H4 (cell line): ENCODE measurements at places on chromosomes 6 and 20.
A peak's percentile ranks its signal among the peaks of the same experiment; 100 is the strongest.

DNA sequence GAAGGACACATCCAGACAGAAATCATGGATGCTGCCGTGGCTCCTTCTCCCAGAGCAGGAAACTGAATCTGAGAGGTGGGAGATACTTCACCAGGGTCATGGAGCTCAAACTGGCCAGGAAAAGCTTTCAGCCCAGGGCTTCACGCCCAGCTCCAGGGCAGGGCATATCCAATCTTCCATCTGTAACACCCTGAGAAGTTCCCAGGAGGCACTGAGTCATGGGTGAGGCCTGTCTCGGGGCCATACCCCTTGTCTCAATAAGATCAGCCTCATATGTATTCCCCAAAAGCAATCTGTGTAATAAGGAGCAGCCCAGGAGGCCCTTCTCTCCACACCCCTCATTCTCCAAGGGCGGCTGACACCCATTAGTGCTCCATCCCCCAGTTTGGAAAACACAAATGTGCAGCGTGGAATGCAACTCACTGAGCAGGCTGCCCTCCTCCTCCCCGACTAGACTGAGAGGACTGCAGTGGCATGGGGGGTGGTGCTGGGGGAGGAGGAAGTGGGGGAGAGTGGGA is 439.3 kb upstream of the SULF2 start:
- DNase-seq = no peak

DNA sequence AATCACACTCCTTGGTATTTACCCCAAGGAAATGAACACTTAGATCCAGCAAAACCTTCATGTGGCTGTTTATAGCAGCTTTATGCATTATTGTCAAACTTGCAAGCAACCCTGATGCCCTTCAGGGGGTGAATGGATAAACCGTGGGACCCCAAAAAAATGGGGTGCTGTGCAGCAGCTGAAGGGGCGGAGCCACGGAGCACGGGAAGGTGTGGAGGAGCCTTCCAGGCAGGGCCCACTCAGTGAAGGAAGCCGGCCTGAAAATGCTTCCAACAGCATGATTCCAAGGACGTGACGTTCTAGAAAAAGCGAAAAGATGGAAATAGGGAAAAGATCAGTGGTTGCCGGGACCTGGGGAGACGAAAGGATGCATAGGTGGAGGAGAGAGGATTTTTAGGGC is 25.6 kb upstream of the FRMD1 start:
- no peak for DNase-seq

GRCh38 chr6:170153436-170154319 is 137.2 kb downstream of the DLL1 start:
- no peak for DNase-seq

DNA sequence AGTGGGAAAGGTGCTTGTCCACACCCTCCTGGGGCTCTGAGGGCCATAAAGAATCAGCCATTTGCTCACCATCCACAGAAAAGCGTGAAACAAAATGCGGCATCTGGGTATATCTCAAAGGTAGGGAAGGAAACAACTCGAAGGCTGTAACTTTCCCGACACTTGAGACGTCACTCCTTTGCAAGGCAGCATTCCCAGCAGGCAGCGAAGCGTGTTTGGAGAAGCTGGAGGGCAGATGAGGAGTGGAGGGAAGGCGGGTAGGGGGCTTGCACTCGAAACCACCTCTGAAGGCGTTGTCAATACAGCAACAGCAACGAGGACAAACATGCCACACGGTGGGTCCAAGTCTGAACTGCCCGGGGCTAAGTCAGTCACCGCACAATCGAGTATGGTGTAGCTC is 98.4 kb downstream of the FOXC1 start:
- DNase-seq = no peak

DNA sequence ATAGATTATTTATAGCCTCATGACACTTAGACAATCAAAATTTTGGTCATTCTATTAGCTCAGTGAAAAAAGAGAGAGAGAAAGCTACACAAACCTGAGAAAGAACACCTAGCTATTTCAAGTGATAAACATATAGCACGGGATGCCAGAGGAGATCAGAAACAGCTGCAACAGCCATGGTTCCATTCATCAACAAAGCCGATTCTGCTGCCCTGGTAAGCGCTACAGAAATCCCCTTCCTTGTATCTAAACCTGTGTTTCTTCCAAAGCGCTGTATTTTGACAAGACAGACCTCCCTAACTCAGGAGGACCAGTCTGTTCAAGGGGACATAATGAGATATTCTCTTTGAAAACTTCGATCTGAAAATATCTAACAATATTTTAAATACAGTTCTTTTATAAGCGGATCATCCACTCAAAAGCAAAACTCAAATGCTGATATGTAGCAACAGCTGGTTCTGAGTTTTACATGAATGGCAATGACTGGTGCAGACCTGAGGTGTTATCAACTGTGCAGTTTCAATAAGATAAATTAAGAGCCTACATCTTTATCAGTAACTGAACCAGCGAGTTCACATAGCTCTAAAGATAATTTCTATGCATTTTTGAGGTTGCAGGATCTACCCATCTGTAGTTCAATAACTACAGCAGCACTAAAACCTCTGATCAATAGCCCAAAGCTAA is 447.8 kb downstream of the FRK start:
- DNase-seq = no peak

DNA sequence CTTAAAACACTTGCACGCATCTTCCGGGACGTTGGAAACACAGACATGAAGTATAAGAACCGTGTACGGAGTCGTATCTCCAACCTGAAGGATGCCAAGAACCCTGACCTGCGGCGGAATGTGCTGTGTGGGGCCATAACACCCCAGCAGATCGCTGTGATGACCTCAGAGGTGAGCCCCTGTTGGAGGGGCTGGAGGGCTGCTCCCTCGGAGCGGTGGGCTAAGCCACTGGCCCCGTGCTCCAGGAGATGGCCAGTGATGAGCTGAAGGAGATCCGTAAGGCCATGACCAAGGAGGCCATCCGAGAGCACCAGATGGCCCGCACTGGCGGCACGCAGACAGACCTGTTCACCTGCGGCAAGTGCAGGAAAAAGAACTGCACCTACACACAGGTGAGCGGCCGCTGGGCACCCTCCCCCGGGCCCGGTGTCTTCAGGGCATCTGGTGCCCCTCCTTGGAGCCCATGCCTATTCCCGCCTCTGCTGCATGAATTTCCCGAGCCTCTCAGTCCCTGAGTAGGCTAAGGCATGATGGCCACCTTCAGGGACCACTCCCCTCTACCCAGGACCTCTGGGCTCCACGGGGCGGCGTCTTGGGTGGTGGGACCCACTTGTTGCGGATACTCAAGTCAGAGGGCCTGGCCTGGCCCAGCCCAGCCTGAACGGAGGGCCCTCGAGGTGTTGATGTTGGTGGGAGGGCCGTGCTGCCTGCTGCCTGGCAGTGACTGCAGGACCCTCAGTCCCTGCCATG is 7.4 kb downstream of the TCEA2 start:
- no peak for DNase-seq

DNA sequence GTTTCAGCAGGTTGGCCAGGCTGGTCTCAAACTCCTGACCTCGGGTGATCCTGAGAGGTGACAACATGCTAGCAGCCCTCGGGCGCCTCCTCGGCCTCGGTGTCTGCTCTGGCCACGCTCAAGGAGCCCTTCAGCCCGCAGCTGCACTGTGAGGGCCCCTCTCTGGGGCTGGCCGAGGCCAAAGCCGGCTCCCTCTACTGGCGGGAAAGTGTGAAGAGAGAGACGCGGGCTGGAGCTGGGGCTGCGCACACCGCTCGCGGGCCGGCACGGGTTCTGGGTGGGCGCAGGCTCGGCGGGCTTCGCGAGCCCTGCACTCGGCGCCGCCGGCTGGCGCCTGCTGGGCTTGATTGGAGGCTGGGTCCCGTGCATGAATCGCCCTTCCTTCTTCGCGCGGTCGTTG is 80.8 kb upstream of the RBM24 start:
- DNase-seq = no peak

DNA sequence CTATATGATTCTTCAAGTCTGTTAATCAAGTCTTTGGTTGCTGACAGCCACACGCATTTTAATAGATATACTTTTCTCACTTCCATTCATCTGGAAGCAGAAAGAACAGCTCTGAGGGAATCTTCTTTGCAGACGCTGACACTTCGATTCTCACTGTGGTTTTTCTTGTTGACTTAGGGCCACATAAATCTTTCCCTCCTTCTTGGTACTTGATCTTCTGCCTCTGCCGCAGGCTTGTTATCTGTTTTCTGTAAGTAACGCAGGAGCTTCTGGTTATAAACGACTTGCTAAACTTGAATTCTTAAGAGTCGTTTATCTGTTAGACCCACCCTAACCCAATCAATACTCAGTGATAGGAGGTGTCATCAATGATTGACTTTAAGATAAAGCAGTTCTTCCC is 268.8 kb upstream of the SULF2 start:
- no peak for DNase-seq

DNA sequence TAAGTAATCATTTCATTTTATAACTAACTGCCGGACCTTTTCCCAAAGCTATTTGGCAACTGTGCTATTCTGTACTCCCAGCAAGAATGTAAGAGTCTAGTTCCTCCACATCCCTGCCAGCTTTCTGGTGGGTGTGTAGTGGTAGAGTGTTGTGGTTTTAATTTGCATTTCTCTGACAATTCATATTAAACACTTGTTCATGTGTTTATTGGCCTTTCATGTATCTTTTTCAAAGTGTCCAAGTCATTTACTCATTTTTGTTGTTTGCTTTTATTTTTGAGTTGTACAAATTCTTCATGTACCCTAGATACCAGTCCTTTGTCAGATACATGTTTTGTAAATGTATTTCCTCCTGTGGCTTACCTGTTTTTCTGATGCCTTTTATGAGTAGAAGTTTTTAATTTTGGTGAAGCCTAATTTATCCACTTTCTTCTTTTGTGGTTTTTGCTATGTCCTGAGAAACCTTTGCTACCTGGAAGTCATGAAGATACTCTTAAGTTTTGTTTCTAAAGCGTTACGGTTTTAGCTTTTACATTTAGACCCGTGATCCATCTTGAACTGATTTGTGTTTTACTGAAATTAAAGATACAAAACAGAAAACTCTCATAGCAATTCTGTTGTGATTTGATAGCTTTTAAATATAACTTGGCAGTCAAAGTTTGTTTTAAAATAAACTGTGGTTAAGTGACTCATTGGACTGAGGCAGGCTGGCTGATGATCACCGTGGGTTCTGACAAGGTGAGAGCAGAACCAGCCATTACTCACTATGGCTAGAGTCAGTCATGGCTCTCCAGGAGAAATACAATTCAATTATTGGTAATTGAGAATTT is 8.0 kb downstream of the MYLIP start:
- peak; percentile 89 for DNase-seq

- no peak for DNase-seq
Measured at GRCh38 chr6:20159781-20160540, 52.3 kb downstream of the MBOAT1 start.

DNA sequence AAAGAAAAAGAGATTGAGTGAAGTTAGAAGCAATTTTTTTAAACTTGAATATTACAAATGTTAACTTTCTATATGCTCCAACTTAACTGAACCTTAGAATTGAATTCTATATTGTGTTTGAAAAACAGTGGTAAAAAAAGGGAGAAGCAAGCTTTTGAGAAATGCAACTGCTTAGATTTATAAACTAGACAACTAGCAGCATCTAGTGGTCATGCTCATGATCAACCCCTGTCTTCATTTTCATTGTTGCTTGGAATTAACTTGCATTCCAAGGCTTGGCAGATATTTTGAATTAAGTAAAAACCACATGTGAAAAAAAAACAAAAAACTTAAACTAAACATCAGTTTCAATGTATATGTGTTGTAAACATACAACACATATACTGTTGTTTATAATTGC is 113.1 kb downstream of the C6orf58 start:
- peak; percentile 3 for DNase-seq

- DNase-seq = no peak
Measured at GRCh38 chr20:50049442-50050026, 63.4 kb downstream of the UBE2V1 start.

GRCh38 chr6:135576055-135576454 is 78.5 kb upstream of the AHI1 start:
- DNase-seq = no peak

DNA sequence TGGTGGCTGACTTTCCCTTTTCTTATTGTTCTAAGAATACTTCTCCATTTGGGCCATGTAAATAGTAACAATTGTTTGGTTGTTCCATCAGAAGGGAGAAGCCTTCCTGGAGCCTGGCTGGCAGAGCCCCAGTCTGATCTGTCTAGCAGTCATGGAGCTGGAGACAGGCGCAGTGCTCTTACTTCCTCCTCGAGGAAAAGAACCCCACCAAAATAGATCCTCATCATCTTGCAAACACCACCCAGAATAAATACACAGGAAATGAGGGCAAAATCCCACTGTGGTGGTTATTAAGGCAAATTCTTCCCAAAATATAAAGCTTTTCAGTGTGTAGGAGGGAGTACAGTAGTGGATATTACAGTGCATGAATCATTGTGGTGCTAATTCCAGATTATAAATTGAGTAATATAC is 195.1 kb upstream of the SGK1 start:
- DNase-seq = no peak

DNA sequence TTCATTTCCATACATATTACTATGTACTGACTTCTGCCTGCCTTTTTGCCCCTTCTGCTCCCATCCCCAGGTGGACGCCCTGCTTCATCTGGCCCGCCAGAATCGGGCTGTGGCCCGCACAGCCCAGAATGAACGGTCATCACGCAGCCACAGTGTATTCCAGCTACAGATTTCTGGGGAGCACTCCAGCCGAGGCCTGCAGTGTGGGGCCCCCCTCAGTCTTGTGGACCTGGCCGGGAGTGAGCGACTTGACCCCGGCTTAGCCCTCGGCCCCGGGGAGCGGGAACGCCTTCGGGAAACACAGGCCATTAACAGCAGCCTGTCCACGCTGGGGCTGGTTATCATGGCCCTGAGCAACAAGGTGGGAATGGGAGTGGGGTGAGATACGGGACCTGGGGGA is 4.7 kb upstream of the PHF1 start:
- no peak for DNase-seq

DNA sequence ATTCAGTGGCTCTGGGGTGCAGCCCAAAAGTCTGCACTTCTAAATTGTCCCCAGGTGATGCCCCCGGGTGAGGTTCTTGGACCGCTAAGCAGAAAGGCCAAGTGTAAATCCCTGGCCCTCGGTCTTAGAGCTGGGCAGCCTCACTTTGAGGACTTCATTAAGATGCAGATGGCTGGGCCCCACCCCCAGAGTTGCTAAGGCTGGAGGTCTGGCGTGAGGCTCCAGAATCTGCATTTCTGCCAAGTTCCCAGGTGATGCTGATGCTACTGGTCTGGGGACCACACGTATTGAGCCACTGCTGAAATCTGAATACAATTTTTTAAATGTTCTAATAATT is 735 bp upstream of the SLC23A2 start:
- DNase-seq = no peak

- DNase-seq = no peak
Measured at GRCh38 chr6:16583144-16583762, 178.0 kb downstream of the ATXN1 start.

GRCh38 chr6:50213146-50213545 is 163.4 kb upstream of the DEFB112 start:
- DNase-seq = no peak
